ENCODE measurements at places on chromosomes 11 and 22.
A peak's percentile ranks its signal among the peaks of the same experiment; 100 is the strongest.

GRCh38 chr11:3158131-3158591, 6.9 kb downstream of the OSBPL5 start:
- DNase-seq = no peak

DNA sequence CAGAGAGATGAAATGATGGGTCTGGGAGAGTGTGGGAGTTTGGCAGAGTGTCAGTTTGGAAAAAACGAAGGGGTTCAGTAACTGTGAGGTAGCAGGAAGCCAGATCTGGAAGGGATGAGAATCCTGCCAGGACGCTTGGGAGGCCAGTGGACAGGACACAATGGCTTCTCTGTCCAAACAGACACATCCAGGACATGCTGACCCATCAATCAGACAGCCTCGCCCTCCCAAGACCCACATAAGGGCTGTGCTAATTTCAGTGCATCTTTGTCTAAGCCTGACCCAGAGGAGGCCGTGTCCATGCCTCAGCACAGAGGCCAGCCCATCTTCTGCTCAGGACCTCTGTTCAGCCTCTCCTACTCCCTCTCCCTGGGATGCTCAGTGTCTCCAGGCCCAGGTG, 576.5 kb upstream of the B3GAT1 start:
- DNase-seq = no peak

DNA sequence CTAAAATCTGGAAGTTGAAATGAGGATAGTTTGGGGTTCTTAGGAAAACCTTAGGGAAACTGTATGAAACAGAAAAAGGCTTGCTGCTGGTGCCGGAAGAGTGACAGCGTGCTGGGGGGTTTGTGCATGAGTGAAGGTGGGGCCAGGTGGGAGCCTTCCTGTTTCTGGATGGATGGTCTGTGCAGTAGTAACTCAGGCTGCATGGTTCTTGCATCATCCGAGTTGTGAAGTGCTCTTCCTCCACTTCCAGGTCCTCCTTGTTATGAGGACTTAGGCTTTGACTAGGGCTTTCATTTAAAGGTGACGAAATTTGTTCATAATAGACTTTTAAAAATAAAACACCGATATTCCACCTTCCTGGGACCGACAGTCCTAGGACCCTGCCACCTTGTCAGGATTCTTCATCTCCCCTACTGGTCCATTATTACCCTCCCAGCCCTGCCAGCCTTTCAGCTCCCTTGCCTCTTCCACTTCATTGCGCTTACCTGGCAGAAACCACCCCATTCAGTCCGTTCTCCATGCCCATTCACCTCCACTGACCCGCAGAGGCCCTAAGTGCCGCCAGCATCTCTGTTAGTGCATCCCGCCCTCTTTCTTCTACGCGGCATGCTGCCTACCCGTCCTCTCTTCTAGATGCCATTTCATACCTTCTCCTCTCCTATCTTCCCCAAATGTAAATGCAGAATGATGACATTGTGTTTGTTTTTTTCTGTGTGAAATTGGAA, 47.3 kb downstream of the PPFIA1 start:
- no peak for DNase-seq

GRCh38 chr11:46513934-46514342, 79.9 kb downstream of the AMBRA1 start:
- no peak for DNase-seq

DNA sequence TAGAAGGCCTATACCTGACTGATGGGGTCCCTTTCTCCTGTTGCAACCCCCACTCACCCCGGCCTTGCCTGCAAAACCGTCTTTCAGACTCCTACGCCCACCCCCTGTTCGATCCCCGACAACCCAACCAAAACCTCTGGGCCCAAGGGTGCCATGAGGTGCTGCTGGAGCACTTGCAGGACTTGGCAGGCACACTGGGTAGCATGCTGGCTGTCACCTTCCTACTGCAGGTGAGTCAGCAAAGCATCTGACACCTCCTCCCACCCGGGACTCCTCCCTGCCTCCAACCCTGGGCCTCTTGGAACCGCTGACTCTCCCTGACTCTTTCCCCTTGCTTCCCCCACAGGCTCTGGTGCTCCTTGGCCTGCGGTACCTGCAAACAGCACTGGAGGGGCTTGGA, 1.2 kb downstream of the ROM1 start:
- peak; percentile 47 for DNase-seq

DNA sequence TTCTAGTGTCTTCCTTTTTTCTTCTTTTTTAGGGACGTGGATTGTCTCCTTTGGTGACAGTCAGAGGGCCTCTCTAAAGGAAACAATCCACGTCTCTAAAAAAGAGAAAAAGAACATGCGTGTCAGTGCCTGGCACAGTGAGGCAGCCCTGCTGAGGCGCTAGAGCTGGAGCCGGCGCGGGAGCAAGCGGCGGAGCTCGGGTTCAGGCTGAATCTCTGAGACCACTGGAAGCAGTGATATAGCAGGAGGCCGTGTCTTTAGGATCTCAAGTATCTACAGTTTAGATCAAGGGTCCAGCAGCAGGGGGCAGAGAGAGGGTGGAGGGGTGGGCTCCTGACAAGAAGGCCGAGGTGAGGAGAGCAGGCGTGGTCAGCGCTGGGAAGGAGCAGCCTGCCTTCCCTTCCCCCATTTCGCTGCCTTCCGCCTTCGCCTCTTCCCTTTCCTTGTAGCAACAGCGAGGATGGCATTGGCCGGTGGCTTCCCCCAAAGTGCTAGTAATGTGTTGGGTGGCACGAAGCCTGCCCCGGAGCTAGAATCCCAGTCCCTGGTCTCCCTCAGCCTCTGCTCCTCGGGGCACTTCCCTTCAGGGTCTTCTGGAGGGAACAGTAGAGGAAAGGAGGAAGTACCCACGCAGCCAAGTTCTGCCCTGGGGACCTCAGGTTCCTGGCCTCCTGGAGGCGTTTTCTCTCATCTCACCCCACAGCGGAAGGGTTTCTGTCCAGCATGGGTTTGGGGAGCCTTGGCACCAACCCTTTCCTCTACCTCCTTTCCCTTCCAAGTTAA, 28.2 kb upstream of the RAB1B start:
- DNase-seq = no peak

DNA sequence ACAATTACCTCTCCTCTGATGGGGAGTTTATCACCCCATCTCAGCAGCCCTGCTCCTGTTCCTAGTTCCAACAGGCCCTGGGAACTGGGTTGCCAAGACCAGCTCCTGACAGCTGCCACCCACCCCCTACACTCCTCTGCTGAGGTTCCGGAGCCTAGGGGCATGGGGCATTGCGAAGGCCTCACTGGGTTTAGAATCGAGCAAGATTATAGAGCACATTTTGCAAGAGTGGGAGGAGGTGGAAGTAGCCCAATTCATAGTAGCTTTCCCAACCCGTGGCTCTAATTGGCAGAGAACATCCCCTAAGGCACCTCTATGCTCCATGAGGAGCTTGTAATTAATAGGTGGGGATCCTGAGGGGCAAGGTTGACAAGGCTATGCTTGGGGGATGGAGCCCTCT, 23.0 kb downstream of the MYEOV start:
- no peak for DNase-seq

GRCh38 chr11:116421529-116422185, 351.1 kb downstream of the BUD13 start:
- no peak for DNase-seq

DNA sequence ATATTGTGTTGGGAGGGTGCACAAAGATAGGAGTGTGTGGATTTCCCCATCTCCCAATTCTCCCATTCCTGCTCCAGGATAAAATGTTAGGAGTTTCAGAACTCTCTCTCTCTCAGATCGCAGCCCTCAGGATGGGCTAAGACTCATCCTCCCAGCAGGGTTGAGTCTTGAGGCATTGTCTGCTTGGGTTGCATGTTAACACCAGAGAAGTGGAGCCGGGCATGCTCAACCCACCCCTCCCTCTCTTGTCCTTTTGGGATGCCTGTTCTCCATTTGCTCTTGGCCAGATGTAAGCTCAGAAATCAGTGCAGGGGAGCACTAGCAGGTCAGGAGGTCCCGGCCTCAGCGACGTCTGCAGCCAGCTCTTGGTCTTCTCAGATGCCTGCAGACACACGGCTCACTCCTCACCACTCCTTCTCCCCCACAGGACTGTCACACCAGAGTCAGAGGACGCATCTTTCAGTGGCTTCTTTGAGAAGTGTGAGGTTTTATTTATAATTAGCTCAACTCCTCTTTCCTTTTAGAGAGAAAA, 1456.5 kb downstream of the TBC1D22A start:
- DNase-seq = no peak

DNA sequence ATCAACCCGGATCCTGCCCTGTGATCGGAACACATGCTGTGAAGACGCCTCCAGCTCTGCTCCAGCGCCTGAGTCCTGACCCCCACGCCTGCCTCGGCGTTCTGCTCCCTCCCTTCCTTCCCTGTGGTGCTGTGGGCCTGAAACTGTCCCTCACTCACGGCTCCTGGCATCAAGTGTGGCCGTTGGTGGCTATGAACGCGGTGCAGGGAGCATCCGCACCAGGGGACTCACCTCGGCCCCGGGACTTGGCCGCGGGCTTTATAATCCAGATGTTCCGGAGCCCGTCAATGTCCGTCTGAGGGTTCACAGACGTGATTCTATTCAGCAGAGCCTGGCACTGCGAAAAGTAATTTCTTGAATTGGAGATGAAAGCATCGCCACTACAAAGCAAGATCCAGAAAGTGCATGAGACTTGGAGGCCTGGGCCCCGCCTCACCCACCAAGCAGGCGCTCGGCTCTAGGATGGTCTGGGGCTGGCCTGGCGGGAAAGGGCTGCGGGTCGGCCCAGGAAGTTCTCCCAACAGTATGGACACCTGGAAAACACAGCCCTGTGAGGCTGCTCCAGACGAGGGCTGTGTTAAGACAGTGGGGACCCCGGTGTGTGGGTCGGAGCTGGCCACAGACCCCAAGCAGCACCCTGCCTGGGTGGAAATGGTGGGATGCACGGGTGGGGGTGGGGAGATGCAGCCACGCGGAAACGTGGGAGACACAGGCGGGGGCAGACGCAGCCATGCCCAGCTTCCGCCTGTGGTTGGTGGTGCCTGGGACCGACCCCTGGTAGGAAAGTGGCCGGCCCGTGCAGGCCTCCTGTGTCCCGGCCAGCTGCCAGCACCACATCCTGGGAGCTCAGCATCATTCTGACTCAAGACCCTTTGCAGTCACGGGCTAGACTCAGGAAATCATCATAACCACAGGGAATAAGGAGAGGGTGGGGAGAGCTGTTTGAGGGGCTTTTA, 21.8 kb upstream of the IL17REL start:
- no peak for DNase-seq

DNA sequence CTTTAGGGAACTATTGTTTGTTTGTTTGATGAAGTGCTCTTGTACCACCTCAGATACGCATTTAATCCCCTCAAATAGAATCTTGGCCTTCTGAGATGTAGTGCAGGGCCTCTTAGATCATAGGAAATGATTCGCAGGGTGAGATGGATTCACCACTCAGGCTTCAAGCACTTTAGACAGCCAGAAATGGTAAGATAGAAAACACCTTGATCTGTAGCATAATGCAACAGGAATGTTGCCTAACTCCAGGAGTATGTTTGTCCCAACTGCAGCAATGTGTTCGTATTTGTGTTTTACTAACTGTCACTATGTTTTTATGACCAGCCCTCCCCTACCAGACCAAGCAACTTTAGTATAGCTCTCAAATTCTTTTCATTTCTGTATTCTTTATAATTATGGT, 761.2 kb downstream of the NELL1 start:
- no peak for DNase-seq

DNA sequence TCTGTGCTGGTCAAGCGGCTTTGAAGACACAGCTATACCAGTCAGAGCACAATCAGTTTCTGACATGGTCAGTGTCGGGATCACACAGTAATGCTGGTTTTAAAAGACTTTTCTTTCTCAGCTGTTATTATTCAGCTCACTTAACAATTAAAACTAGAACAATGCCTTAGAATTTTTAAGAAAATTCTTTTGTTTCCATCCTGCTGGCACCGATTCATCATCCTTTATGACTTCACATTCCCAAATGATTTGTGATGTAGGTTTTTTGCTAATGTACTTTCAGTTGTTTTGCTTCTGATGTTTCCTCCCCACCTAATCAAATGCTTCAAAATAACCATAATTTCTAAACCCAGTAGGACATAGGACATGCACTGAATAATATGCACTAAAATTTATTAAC, 34.5 kb upstream of the OLFML1 start:
- DNase-seq = no peak

All from activated CD4-positive, alpha-beta T cell treated with anti-CD3 and anti-CD28 coated beads for 4 hours (primary cell).